Activated CD8-positive, alpha-beta memory T cell treated with anti-CD3 and anti-CD28 coated beads for 1 hour (primary cell): ENCODE measurements at places on chromosomes 11 and 22.

GRCh38 chr11:14812757-14813156 lies 79.3 kb downstream of the CYP2R1 start:
- no peak for DNase-seq

GRCh38 chr11:50174189-50174588 lies 141.5 kb downstream of the OR4C45 start:
- no peak for DNase-seq

DNA sequence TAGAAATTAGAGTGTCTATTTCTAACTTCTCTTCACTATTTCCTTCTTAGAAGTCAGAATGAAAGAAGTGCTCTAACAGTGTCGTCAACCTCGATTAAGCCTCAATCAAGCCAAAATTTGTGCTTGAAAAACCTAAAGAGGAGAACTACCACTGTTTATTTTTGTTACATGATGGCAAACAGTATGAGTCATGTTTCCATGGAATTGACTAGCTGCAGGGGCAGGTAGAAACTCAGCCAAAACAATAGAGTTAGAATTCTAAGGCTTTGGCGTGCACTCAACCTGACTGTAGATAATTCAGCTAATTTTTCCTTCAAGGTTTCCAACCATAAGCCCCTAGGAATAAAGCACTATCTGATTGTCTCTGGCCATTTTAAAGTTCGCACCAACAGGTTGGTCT lies 415.9 kb downstream of the ETS1 start:
- no peak for DNase-seq

GRCh38 chr22:42719656-42720262 lies 911 bp downstream of the A4GALT start:
- DNase-seq, result no peak

DNA sequence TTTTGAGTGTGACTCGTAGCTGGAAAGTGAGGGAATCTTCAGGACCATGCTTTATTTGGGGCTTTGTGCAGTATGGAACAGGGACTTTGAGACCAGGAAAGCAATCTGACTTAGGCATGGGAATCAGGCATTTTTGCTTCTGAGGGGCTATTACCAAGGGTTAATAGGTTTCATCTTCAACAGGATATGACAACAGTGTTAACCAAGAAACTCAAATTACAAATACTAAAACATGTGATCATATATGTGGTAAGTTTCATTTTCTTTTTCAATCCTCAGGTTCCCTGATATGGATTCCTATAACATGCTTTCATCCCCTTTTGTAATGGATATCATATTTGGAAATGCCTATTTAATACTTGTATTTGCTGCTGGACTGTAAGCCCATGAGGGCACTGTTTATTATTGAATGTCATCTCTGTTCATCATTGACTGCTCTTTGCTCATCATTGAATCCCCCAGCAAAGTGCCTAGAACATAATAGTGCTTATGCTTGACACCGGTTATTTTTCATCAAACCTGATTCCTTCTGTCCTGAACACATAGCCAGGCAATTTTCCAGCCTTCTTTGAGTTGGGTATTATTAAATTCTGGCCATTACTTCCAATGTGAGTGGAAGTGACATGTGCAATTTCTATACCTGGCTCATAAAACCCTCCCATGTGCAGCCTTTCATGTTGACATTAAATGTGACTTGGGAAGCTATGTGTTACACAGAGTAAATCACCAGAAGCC lies 11.0 kb downstream of the OR51E1 start:
- no peak for DNase-seq

DNA sequence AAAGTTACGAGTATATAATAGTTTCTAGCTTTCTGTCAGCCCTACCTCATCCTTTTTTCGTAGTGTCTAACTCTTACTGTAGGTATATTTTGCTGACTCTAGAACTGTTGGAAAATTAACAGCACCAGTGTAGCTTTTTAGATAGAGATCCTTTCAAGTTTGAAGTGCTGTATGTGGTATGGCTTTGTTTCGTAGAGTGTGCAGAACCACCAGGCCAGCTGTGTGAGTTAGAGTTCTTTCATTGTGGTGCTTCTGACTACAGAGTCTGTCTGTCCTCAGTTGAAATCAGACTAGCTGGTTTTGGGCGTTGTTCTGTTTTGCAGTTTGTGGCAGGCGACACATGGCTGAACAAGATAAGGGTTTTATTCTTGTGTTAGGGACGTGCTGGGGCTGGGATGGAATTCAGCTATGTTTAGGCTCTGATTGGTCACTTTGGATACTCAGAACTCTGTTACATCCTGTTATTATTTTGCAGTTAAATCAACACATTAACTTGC lies 3.2 kb downstream of the ARHGEF12 start:
- no peak for DNase-seq

- DNase-seq, result no peak
These were observed 39.7 kb upstream of the TH start for GRCh38 chr11:2211113-2211971.

GRCh38 chr11:134500621-134501020 lies 88.6 kb upstream of the B3GAT1 start:
- DNase-seq, result no peak

DNA sequence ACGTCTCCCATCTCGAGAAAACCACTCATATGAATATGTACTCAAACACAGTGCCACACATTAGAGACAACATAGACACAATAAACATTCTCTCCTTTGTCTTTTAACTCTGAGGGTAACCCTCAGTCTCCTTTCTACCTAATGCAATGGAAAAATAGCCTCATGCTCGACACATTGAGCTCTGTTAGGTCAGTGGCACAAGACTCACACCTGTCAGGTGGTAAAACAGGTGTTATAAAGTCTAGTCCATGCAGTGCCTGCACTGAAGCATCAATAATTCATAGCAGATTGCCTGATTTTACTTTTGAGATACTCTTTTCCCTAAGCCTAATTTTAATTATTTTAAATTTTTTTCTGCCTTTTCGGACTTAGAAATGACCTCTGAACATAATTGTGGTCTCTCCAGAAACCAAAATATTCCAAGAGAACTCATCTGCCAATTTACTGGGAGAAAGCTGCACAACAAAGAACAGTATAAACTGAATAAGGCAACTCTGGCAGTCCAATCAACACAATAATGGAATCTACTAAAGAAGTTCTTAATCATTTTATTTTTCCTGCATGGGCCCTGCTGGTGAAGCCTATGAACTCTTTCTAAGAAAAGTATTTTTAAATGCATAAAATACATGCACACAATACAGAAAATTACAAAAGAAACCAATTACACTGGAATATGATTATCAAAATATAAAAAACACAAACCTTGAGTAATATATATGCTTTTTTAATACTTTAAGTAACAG lies 9.9 kb downstream of the RDX start:
- no peak for DNase-seq

- no peak for DNase-seq
These were observed 8.5 kb downstream of the BACE1-AS start for GRCh38 chr11:117299351-117300282.

GRCh38 chr11:17634776-17635550 lies 84.4 kb upstream of the MYOD1 start:
- no peak for DNase-seq

GRCh38 chr22:44247923-44248892 lies 64.5 kb downstream of the SHISAL1 start:
- DNase-seq, result no peak

- no peak for DNase-seq
These were observed 88.8 kb upstream of the BARX2 start for GRCh38 chr11:129286813-129287212.

DNA sequence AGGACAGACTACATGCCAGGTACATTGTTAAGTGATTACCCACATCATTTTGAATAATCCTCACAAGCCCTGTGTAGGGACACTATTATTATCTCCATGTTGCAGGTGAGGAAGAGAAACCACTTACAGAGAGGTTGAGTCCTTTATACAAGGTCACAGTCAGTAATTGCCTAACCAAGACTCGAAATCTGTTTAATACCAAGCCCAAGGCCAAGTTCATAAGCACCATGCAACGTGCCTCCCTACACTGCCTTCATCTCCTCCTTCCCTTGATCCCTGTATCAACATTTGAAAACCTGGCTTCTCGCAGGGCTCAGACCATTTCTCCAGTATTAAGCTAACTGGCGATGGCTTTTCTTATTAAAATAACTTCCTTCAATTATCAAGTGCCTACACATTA lies 41.7 kb upstream of the SEZ6L start:
- no peak for DNase-seq

DNA sequence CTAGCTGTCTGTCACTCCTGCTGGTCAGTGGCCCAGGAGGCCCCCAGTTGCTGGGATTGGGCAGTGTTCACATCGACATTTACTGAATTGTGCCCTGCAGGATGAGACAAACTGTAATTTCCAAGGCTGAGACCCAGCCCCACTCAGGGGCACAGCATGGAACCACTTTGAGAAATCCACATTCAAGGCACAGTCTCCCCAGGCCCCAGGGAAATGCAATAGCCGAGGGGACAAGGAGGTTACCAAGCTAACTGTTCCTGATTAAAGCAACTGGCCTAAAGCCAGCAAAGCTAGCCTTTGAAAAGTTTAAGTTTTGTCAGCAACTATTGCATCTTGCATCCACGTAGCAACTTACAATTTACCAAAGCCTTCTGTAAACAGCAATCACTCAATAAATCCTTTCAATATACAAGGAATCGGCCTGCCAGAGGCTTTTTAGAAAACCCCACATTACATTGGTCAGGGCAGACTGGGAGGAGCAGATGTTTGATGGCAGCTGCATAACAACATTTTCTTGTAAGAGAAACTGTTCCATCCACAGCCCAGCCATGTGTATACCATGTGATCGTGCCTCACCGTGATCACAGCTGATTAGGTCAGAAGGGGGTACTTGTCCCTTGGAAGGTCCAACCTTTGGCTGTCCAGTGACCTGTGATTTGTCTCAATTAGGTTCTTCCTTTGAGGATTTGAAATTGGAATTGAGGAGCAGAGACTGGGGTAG lies 103.9 kb downstream of the TENM4 start:
- no peak for DNase-seq

GRCh38 chr11:41394521-41395195 lies 64.8 kb downstream of the LRRC4C start:
- DNase-seq, result no peak

GRCh38 chr11:32008880-32009551 lies 81.9 kb upstream of the RCN1 start:
- DNase-seq, result no peak

DNA sequence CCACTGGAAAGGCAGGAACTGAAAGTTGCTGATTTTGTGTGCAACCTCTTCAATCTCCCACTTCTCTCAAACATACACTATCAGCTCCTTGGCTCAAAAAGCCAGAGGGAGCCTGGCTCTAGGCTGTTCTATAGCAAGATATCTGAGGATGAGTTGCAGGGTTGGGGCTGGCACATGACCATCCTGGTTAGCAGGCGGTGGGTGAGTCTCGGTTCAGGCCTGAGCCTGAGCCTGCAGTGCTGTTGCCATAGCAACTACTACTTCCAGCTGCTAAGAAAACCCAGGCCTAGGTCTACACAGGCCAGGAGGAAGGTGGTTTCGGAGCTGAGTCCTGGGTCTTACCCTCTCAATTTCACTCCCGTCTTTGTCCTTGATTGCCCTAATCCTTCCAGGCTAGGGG lies 39.0 kb downstream of the CWC15 start:
- DNase-seq, result no peak

GRCh38 chr11:20627026-20627425 lies 27.6 kb downstream of the SLC6A5 start:
- DNase-seq, result no peak

GRCh38 chr11:128045094-128045725 lies 542.1 kb downstream of the ETS1 start:
- no peak for DNase-seq

- no peak for DNase-seq
These were observed 710 bp downstream of the DERL3 start for GRCh38 chr22:23837911-23838680.

- no peak for DNase-seq
These were observed 17.3 kb downstream of the PHLDA2 start for GRCh38 chr11:2911785-2912391.

DNA sequence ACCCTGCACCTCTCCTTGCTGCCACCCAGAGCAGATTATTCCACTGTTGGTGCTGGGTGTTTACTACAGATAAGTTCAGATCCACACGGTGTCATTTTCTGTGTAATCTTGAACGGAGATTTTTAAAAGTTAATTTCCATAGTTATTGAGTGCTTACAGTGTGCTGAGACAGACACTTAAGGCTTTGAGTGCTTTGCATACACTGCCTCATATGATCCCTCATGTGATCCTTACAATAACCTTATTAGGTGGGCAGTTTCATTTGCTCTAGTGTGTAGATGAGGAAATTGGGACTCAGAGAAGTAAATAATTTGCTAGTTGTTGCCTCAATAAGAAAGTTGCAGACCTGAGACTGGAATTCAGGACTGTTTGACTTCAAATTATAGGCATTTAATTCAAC lies 32.3 kb upstream of the ME3 start:
- no peak for DNase-seq

DNA sequence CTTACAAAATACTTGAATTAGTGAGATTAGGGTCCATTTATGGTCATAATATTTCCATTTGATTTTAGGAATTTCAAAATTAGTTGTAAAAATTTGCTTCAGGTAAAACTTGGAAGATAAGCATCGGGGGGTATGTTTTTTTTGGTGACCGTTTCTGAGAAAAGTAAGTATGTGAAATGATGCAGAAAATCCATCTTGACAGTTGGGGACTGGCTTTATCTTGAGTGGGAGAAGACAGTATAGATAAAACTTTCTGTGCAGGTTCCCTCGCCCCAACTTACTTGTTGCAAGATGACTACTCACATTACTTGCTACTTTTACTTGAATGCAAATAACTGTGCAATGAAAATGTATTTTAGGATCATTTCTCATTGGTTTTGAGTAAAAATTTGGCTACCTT lies 49.5 kb downstream of the DNAJC24 start:
- DNase-seq, result no peak

- no peak for DNase-seq
These were observed 549.1 kb downstream of the MN1 start for GRCh38 chr22:27252282-27253049.

GRCh38 chr11:78564490-78565467 lies 9.9 kb downstream of the NARS2 start:
- peak; percentile 10 for DNase-seq

DNA sequence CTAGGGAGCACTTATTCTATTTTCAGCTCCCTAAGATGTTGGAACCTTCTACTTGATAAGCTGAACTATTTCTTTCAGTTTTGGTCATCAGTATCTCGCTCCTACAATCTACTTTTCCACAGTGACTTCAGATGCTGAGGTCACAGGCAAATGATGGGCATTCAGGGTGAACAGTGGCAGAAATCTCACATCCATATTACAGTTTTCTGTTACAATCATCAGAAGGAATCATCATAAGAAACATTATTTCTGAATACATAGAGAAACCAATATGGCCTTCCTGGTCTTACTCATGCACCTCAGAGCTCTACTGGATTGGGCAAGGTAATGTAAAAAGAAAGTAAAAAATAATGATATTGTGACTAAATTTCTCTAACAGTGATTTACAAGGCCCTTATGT lies 39.4 kb upstream of the DDI1 start:
- no peak for DNase-seq

DNA sequence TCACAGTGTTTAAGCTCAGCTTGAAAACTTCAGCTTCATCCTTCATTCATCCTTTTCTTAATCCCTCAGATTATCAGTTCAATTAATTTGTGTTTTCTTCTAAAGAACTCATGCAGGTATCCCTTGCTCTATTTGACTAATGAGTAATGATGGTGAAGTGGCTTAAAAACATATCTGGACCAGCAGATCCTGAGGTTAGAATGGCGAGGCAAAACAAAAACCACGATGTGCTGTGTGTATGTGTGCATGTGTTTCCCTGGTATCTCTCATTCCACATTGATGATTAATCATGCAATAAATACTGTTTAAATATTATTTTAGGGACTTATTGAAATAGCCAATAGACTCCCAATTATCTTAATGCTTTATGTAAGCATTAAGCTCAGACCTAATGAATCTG lies 437.0 kb downstream of the DYNC2H1 start:
- no peak for DNase-seq
